Left lung (tissue), 14 donors: ENCODE measurements at places on chromosomes 16 and 17. TPM values are rescaled to one million over a fixed set of nuclear protein-coding genes. Genes with fewer than 3 reads are reported as not detected.
A peak's percentile ranks its signal among the peaks of the same experiment; 100 is the strongest.

GRCh38 chr17:64694207-64694606, 32.1 kb upstream of the SMURF2 start:
- no peaks in the 10 kb centered on the region for H3K36me3 ChIP-seq
- no peak for DNase-seq
- H3K4me3 ChIP-seq, result no peak overlapping the region
- H3K27ac ChIP-seq, result peak overlapping the region; percentile 53

DNA sequence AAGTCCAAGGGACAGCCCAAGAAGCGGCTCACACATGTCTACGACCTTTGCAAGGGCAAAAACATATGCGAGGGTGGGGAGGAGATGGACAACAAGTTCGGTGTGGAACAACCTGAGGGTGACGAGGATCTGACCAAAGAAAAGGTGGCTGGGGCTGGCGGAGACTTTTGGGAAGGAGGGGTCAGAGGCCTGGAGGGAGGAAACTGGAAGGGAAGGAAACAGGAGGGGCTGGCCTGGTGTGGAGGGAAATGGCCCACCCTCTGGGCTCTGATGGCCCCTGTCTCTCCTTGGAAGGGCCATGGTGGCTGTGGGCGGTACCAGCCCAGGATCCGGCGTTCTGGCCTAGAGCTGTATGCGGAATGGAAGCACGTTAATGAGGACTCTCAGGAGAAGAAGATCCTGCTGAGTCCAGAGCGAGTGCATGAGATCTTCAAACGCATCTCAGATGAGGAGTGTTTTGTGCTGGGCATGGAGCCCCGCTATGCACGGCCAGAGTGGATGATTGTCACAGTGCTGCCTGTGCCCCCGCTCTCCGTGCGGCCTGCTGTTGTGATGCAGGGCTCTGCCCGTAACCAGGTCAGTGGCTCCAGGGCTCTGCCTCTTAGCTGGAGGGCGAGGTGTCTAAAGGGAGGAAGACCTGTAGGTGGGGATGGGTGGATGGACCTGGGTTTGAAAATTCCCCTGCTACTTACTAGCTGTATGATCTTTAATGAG, 12.5 kb downstream of the POLR2A start:
- H3K27me3 ChIP-seq, result no peaks in the 10 kb centered on the region
- H3K4me1 ChIP-seq, result no peaks in the 10 kb centered on the region
- H3K27ac ChIP-seq, result peak overlapping the region; percentile 28
- peaks cover 2% of the 10 kb centered on the region for H3K36me3 ChIP-seq
- DNase-seq, result no peak
- no peak overlapping the region for H3K4me3 ChIP-seq

- no peaks in the 10 kb centered on the region for H3K36me3 ChIP-seq
- peaks cover 26% of the 10 kb centered on the region for H3K27me3 ChIP-seq
- no peaks in the 10 kb centered on the region for H3K4me1 ChIP-seq
- H3K27ac ChIP-seq, result no peak overlapping the region
Observed at GRCh38 chr17:56638591-56639051, 45.1 kb downstream of the NOG start.

DNA sequence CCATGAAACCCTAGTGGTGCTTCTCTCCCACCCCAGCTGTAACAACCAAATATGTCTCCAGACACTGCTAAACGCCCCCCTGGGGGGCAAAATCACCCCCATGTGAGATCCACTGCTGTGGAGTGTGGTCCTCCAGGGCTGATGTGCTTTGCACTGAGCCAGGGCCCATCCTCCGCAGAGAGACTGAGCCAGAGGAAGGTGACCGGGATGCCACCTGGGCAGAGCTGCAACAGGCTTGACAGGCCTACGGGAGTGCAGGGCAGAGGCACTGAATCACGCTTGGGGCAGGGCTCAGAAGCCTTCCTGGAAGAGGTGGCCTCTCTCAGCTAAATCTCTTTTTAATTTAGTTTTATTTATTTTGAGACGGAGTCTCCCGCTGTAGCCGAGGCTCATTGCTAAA, 4.4 kb downstream of the GJD3 start:
- no peaks in the 10 kb centered on the region for H3K27me3 ChIP-seq
- H3K4me3 ChIP-seq, result no peak overlapping the region
- no peak for DNase-seq

GRCh38 chr17:27424516-27424915, 31.7 kb upstream of the KSR1 start:
- no peak overlapping the region for H3K27ac ChIP-seq
- DNase-seq, result no peak
- H3K27me3 ChIP-seq, result no peaks in the 10 kb centered on the region
- H3K36me3 ChIP-seq, result no peaks in the 10 kb centered on the region
- no peaks in the 10 kb centered on the region for H3K4me1 ChIP-seq

GRCh38 chr17:13047011-13047606, 29.3 kb upstream of the ELAC2 start:
- DNase-seq, result no peak
- no peak overlapping the region for H3K27ac ChIP-seq
- no peaks in the 10 kb centered on the region for H3K36me3 ChIP-seq

- H3K36me3 ChIP-seq, result no peaks in the 10 kb centered on the region
- H3K27ac ChIP-seq, result no peak overlapping the region
- H3K4me1 ChIP-seq, result no peaks in the 10 kb centered on the region
- no peaks in the 10 kb centered on the region for H3K27me3 ChIP-seq
Observed at GRCh38 chr16:71700831-71701230, 23.7 kb downstream of the PHLPP2 start.

GRCh38 chr16:81565321-81566028, 120.9 kb downstream of the CMIP start:
- DNase-seq, result no peak
- H3K27me3 ChIP-seq, result no peaks in the 10 kb centered on the region
- no peak overlapping the region for H3K4me3 ChIP-seq
- peaks cover 7% of the 10 kb centered on the region for H3K4me1 ChIP-seq
- H3K36me3 ChIP-seq, result no peaks in the 10 kb centered on the region

DNA sequence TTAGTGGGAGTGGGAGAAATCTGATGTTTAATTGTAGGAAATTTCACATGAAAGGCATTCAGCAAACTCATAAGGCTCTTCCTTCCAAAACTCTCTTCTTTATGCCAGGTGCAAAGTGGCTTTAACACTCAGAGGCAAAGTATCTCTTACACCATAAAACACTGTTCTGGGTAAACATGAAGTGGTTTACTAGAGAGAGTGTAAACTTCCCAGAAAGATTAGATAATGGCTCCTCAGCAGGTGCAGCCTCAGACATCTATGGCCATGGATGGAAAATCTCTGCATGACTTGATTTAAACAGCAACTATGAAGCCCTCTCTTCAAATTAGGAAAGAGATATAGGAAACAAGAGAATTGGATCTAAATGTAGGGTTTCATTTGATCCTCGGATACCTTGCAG, 583.1 kb upstream of the SALL1 start:
- H3K36me3 ChIP-seq, result no peaks in the 10 kb centered on the region
- no peaks in the 10 kb centered on the region for H3K27me3 ChIP-seq
- H3K4me3 ChIP-seq, result no peak overlapping the region
- H3K27ac ChIP-seq, result no peak overlapping the region
- no peaks in the 10 kb centered on the region for H3K4me1 ChIP-seq

DNA sequence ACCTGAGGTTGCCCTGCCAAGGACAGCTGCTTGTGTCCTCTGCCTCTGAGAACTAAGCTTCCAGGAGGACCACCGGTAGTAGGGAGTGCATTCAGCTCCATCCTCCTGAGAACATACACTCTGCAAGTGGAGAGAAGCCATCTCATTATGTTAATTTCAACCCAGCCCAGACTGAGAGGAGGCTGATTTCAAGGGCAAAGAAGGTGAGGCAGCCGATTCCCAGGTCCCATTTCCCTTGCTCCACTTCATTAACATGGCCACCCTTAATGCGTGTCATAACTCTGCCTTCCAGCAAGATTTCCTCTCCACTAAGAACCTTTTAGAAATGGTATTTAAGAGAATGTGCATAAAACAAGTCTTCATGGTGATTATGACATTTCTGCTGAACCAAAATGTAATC, 72.5 kb downstream of the CDH13 start:
- no peaks in the 10 kb centered on the region for H3K36me3 ChIP-seq
- no peak for DNase-seq
- peaks cover 4% of the 10 kb centered on the region for H3K27me3 ChIP-seq
- H3K27ac ChIP-seq, result no peak overlapping the region

DNA sequence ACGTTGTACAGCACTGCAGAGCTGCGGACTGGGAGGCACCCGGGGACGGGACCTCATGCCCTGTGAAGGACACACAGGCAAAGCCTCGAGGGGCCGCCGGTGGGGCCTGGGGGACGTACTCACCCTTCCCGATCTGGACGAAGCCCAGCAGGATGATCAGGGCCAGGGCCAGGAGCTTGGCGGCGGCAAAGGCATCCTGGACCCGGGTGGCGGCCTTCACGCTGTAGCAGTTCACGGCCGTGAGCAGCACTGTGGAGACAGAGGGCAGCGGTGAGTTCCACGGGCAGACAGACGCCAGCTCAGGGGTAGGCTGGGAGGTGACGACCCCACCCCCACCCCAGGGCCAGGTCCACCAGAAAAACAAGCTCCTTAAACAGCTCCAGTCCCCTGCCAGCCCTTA, 17.7 kb downstream of the SLC7A5 start:
- H3K36me3 ChIP-seq, result no peaks in the 10 kb centered on the region
- peaks cover 8% of the 10 kb centered on the region for H3K4me1 ChIP-seq
- no peak overlapping the region for H3K4me3 ChIP-seq

DNA sequence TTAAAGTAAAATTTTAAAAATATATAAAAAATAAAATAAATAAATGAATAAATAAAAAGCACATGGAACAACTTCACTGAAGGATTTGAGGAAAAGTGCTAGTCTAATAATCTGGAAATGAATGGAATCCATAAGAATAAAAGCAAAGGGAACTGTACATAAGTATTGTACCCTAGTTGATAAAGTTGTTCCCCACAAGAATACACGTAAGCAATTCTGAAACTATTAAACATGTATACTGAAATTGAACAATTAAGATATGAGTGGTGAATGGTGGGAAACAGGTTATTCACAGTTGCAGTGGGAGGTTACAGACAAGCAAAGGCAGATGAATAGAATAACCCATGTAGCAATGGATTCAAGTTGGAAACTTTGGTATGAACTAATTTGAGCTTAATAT, 853.2 kb upstream of the SOX9 start:
- no peaks in the 10 kb centered on the region for H3K36me3 ChIP-seq
- H3K4me3 ChIP-seq, result no peak overlapping the region
- no peak for DNase-seq
- no peaks in the 10 kb centered on the region for H3K27me3 ChIP-seq
- H3K27ac ChIP-seq, result no peak overlapping the region

DNA sequence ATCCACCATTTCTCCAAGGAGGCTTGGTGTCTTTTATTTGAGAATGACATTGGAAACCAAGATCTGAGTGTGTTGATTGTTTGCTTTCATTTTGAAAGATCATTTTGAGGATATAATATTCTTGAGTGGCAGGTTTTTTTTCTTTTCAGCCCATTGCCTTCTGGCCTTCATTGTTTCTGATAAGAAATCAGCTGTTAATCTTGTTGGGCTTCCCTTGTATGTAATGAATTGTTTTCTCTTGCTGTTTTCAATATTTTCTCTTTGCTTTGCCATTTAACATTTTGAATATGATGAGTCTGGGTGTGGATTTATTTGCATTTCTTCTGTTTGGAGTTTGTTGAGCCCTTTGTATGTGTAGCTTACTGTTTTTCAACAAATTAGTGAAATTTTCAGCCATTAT, 22.0 kb downstream of the PRSS54 start:
- H3K4me3 ChIP-seq, result no peak overlapping the region
- no peaks in the 10 kb centered on the region for H3K27me3 ChIP-seq
- H3K36me3 ChIP-seq, result no peaks in the 10 kb centered on the region
- DNase-seq, result no peak
- no peaks in the 10 kb centered on the region for H3K4me1 ChIP-seq
- H3K27ac ChIP-seq, result no peak overlapping the region

DNA sequence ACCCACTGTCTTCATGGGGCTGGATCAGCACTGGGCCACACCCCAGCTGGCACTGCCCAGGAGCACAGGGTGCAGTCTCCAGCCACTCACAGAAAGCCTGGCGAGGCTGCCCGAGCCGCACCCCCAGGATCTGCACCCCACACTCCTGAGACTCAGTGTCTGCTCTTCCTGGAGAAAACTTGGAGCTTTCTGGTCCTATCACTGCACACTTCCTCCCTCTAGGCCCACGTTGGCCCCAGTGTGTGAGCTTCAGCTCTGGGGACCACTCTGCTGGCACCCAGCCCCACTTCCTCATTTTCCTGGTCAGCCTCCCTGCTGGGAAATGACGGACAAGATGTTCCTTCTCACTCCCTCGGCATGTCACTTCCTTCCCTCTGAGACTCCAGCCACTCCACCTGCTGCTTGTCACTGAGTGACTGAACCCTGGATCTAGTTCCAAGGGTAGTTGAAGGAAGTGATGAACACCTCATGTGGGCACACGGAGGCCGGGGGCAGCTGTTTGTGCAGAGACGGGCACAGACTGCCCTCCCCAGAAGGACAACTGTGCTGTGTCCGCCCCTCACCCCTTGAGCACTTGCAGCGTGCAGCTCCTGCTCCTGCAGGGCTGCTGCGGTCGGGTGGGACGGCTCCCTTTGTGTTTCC, 29.0 kb downstream of the ZC3H18 start:
- H3K36me3 ChIP-seq, result peaks cover 66% of the 10 kb centered on the region
- peaks cover 15% of the 10 kb centered on the region for H3K4me1 ChIP-seq
- peak; percentile 88 for DNase-seq
- H3K27ac ChIP-seq, result peak overlapping the region; percentile 65
- H3K4me3 ChIP-seq, result no peak overlapping the region
- H3K27me3 ChIP-seq, result no peaks in the 10 kb centered on the region

GRCh38 chr16:87056551-87056950, 260.6 kb downstream of the C16orf95 start:
- H3K27me3 ChIP-seq, result no peaks in the 10 kb centered on the region
- H3K4me1 ChIP-seq, result no peaks in the 10 kb centered on the region
- no peak for DNase-seq
- no peak overlapping the region for H3K27ac ChIP-seq
- no peak overlapping the region for H3K4me3 ChIP-seq

DNA sequence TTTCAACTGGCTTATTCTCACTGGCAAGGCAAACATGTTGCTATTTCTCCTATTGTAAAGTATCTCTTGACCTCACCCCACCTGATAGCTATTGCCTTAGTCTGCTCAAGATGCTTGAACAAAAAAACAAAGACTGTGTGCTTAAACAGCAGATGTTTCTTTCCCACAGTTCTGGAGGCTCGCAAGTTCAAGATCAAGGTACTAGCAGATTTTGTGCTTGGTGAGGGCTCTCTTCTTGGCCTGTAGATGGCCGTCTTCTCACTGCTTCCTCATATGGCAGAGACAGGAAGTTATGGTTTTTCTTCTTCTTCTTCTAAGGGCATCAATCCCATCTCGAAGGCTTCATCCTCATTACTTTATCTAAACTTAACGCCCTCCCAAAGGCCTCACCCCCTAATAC, 109.7 kb upstream of the CLEC3A start:
- no peak overlapping the region for H3K4me3 ChIP-seq
- H3K4me1 ChIP-seq, result no peaks in the 10 kb centered on the region
- no peaks in the 10 kb centered on the region for H3K36me3 ChIP-seq
- no peak overlapping the region for H3K27ac ChIP-seq
- DNase-seq, result no peak
- no peaks in the 10 kb centered on the region for H3K27me3 ChIP-seq

The PLA2G10 gene
- 0.60 TPM for polyA plus RNA-seq

The TLCD3A gene
- polyA plus RNA-seq, result 40.9 TPM

The PRR14 gene
- polyA plus RNA-seq, result 49.0 TPM

The CLDN9 gene
- polyA plus RNA-seq, result 6.2 TPM

The CSH2 gene
- not detected for polyA plus RNA-seq

The TMIGD1 gene
- not detected for polyA plus RNA-seq

The SMG1 gene
- 72.2 TPM for polyA plus RNA-seq

The KRT23 gene
- polyA plus RNA-seq, result not detected
